ENCODE measurements at places on chromosomes 7 and 10. TPM values are rescaled to one million over a fixed set of nuclear protein-coding genes. Genes with fewer than 3 reads are reported as not detected.

The SCIN gene
- 0.80 TPM for total RNA-seq

The HIPK2 gene
- 16.9 TPM for total RNA-seq

DNA sequence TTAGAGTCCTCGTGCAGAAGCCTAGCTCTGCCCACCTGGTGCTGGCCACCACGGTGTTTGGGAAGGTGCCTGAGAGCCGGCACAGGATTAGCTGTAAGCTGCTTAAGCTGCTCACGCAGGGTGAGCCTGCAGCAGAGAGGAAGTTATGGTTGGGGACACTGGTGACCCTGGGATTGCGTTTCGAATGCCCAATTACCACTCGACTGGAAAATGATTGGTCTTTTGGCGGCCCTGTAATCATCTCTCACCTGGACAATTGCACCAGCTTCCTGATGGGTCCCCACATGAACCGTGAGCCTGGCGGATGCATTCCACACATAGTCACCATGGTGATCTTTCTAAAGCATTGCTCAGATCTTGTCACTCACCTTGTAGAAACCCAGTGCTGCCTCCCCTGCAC lies 442.3 kb upstream of the ZMIZ1 start:
- H3K4me3 ChIP-seq, result no peak overlapping the region
- H3K36me3 ChIP-seq, result no peaks in the 10 kb centered on the region
- peaks cover 13% of the 10 kb centered on the region for H3K4me1 ChIP-seq
- H3K27ac ChIP-seq, result no peak overlapping the region
- no peaks in the 10 kb centered on the region for H3K27me3 ChIP-seq

GRCh38 chr10:11294831-11295450 lies 277.3 kb downstream of the CELF2 start:
- no peak overlapping the region for H3K27ac ChIP-seq
- no peaks in the 10 kb centered on the region for H3K4me1 ChIP-seq
- H3K4me3 ChIP-seq, result no peak overlapping the region

GRCh38 chr10:79404231-79404609 lies 41.2 kb downstream of the ZCCHC24 start:
- peak; percentile 41 for DNase-seq
- no peaks in the 10 kb centered on the region for H3K27me3 ChIP-seq
- no peaks in the 10 kb centered on the region for H3K36me3 ChIP-seq
- peaks cover 15% of the 10 kb centered on the region for H3K4me1 ChIP-seq

GRCh38 chr7:128311013-128311412 lies 32.7 kb downstream of the RBM28 start:
- no peaks in the 10 kb centered on the region for H3K4me1 ChIP-seq
- H3K4me3 ChIP-seq, result no peak overlapping the region
- H3K36me3 ChIP-seq, result peaks cover 44% of the 10 kb centered on the region
- H3K27me3 ChIP-seq, result no peaks in the 10 kb centered on the region

DNA sequence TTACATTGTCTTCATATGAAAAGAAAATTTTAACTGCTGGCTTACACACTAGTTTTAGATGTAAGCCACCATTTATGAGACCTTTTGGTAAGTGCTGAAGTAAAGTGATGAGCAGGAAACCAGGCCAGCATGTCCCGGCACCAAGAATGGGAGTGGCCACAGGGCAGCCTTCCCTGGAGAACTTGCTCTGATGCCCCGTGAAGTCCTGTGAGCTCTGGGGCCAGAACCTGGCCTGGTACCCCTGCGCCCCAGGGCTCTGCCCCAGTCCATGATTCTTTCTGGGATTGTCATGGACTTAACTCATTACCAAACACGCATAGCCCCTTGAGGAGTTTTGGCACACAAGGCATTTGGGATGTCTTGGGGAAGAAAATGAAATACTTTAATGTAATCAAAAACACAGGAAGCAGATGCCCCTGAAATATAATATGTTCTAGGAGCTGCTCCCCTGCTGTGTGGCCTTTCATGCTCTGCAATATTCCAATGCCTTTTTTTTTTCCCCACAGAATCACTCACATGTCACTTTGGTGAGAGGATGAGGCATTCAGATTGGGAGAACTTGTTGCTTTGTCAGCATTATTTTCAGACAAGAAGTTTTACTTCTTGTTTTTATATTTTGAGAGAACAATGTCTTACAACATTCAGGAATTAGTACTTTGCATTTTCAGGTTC lies 53.1 kb upstream of the CXCL12 start:
- no peaks in the 10 kb centered on the region for H3K36me3 ChIP-seq
- H3K4me1 ChIP-seq, result no peaks in the 10 kb centered on the region
- H3K27me3 ChIP-seq, result no peaks in the 10 kb centered on the region
- H3K27ac ChIP-seq, result no peak overlapping the region
- H3K4me3 ChIP-seq, result no peak overlapping the region
